Fibroblast of skin of scalp (primary cell): ENCODE measurements at places on chromosomes 4 and X.

DNA sequence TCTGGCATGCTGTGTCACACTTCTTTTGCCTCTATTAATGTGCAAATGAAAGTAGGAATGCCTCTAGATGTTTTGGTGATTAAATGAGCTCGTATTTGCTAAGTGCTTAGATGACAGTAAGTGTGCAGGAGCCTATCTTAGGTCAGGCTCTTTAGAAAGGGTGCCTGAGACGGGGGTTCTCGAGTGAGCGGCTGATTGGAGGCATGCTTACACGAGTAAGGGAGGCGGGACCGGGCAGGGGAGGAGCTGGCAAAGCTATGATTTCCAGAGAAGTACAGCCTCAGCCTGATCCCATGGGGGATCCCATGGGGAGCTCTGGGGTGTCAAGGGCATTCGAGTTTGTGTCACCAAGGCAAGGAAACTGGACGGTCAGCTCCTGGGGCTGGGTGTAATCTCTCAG, 44.8 kb downstream of the CLDN34 start:
- no peak for DNase-seq

- DNase-seq = no peak
These were observed 405.8 kb upstream of the HTR2C start for GRCh38 chrX:114178126-114178525.

GRCh38 chr4:122728856-122729255, 3.6 kb upstream of the BBS12 start:
- DNase-seq = no peak

- peak; percentile 67 for DNase-seq
These were observed 1577.0 kb upstream of the TENM3 start for GRCh38 chr4:180665994-180666824.

- DNase-seq = no peak
These were observed 300.2 kb downstream of the PCDH7 start for GRCh38 chr4:31020363-31020762.

DNA sequence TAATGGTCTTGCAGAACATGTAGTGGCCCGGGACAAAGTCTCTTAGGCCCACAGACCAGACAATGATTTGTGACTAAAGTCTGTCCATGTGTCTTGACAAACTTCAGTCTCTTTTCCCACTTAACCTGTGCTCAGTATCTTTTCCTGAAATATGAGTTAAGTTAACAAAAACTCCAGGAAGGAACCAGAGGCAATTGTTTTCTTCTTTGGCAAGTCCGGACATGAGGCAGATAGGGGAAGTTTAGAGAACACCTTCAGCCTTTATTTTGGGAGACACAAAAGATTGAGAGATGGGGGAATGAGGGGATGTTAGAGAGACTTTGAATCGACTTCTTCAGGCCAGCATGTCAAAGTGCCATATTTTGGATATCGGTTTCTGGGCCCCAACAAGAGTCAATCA, 80.2 kb upstream of the FRMPD4 start:
- no peak for DNase-seq

DNA sequence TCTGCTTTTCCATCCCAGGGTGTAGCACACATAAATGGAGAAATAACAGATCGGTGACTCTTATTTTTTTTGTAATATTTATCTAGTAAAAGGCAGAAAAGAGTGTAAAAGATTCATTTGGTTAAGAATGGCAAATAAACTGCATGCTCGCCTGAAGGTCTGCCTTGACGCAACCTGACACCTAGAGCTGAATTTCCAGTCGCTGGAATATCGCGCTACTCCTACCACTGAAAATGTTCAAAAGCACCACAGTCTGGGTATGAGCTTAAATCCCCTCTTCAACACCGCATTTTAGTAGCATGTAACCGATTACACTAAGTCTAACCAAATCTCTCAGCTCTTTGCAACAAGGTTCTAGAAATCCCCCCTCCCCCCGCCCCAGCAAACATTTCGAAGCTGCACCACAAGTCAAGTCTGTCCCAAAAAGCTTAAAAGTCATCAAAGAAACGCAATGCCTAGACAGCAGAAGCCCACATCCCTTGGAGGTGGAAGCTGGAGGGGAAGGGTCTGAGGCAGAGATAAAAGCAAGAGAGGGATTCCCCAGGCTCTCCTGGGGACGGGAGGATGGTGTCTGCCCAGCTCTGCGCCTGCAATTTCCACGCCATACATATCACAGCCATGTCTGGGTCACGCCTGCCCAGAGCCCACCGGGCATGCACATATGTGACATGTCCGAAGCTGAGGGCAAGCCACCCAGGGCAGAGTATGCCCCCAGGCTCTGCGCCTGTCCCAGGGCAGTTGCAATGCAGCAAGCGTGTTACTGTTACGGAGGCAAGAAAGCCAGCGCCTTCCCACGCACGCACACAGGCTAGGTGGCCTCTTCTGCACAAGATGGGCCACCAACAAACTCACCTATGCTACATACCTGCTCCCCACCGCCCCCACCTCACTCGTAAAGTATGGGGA, 1.4 kb downstream of the FGF13 start:
- no peak for DNase-seq

- DNase-seq = peak; percentile 37
These were observed 412.1 kb downstream of the ADAM29 start for GRCh38 chr4:175330236-175330635.

DNA sequence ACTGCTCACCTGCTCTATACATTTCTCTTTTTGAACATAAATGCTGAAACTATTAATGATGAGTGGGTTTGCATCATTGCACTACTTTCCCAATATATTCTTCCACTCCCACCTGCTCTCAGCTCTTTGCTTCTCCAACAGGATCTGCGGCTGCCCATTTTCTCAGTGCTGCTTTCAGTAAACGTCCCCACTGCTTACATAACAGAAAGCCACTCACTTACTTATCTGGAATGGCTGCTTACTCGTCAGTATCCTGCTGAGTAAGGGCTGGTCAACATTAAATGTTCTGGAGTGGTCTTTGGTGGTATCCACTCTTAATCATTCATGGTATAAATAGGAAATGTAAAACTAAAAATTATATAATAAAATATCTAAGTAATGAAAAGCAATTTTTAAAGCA, 112.8 kb upstream of the HPF1 start:
- DNase-seq = no peak

- DNase-seq = no peak
These were observed 15.5 kb downstream of the SPRY1 start for GRCh38 chr4:123412091-123412505.

DNA sequence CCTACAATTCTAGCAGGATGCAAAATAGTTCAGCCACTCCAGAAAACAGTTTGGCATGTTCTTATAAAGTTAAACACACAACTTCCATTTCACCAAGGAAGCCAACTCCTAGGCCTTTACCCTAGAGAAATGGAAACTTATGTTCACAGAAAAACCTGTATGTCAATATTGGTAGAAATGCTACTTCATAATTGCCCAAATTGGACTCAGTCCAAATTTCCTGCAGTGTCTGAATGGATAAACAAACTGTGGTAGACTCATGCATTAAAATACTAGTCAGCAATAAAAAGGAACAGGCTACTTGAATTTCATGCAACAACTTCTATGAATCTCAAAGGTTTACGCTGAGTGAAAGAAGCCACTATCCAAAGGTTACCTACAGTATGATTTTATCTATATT, 1738.8 kb upstream of the IGFBP7 start:
- DNase-seq = no peak
